ENCODE measurements at places on chromosomes 7 and 10.

DNA sequence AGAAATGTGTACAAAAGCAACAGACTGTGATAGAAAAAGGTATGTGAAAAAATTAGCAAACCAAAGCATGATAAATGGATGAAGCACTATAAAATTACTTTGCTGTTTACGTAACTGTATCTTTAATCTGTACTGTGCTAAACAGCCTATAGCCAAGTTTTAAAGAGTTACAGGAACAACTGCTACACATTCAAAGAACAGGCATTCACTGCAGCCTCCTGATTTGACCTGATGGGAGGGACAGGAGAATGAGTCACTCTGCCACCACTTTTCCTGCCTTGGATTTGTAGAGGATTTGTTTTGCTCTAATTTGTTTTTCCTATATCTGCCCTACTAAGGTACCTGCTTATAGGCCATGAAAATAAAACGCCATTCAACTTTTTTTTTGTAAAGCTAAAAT lies 116.1 kb downstream of the FANK1 start:
- no peak for DNase-seq

GRCh38 chr10:17784688-17785087 lies 24.5 kb upstream of the MRC1 start:
- no peak for DNase-seq

DNA sequence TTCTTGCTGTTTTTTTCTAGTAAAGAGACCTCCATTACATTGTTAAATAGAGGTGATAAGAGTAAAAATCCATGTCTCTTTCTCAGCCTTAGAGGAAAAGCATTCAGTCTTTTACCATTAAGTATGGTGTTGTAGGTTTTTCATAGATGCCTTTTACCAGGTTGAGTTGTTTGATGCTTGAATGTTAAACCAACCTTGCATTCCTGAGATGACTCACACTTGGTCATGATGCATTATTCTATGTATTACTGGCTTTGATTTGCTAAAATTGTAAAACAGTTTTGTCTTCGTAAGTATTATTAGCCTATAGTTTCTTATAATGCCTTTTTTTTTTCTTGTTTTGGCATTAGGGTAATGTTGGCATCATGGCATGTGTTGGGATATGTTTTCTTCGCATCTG lies 90.0 kb downstream of the ANKRD61 start:
- no peak for DNase-seq

DNA sequence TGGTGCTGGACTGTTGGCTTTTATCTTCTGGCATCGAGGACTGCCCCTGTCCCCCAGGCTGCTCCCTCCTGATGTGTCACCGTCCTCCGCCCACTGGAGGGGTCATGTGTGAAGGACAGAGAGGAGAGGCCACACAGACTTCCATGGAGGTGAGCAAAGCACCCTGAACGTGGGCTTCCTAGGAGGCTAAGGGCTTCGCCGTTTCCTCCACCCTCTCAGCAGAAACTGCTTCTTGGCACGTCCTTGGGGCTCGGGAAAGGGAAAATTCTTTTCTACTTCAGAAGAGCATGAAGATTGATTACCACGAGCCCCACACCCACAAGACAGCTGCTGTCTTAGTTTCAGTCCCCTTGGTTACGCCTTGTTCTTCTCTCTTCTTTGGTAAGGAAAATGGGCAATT lies 218.2 kb downstream of the CCDC3 start:
- no peak for DNase-seq
